ENCODE measurements at places on chromosomes 11 and 22.
A peak's percentile ranks its signal among the peaks of the same experiment; 100 is the strongest.

GRCh38 chr11:96215110-96215782, 127.7 kb downstream of the MAML2 start:
- peak; percentile 37 for DNase-seq

GRCh38 chr11:118144301-118145268, 8.0 kb downstream of the SCN4B start:
- DNase-seq = no peak

DNA sequence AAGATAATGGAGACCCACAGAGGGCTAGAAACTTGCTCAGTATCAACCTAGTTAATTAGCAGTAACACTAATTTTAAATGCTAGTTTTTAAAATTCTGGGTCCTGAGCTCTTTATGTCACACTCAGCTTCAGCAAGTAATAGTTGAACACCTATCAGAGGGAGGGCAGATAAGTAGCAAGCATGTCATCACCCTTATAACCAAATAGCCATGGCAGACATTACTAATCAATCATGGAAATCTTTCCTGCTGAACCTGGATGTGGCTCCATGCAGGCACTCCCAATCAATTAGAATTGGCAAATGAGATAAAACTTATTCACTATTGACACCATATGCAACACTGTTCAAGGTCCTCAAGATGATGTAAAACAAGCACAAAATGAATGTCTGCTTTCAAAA, 111.5 kb upstream of the SEZ6L start:
- DNase-seq = no peak

DNA sequence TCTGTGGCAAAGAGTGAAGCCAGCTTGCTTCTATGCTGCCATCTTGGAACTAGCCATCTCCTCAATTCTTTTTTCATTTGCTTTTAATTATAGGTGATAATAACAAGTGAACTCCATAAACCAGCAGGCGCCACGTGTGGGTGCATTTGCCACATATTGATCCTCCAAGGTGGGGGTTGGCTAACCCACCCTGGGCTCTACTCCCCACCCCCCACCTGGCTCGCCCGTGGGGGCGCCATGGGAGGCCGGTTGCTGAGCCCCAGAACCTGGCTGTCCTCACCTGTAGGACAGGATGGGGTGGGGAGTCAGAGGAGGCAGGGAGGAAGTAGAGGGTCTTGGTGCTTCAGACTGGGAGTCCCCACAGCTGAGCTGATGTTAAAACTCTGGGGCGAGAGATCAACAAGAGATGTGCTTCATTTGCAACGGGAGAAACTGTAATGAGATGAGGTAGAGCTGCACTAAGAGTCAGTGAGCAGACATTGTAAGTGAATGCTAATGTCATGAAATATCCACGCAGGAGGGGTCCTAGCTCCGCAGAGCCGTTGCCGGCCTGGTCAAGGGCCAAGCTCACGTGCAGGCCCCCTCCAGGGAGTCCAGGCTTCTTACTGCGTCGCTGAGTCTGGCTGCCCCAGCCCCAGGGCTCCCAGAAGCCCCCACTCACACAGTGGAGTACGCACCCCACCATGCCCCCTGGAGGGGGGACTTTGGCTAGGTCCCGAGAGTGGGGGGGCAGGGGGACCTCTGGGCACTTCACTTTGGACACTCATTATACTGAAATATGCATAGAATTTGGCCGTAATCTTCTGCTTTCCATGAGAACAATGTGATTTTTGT, 59.4 kb downstream of the BRD1 start:
- no peak for DNase-seq

DNA sequence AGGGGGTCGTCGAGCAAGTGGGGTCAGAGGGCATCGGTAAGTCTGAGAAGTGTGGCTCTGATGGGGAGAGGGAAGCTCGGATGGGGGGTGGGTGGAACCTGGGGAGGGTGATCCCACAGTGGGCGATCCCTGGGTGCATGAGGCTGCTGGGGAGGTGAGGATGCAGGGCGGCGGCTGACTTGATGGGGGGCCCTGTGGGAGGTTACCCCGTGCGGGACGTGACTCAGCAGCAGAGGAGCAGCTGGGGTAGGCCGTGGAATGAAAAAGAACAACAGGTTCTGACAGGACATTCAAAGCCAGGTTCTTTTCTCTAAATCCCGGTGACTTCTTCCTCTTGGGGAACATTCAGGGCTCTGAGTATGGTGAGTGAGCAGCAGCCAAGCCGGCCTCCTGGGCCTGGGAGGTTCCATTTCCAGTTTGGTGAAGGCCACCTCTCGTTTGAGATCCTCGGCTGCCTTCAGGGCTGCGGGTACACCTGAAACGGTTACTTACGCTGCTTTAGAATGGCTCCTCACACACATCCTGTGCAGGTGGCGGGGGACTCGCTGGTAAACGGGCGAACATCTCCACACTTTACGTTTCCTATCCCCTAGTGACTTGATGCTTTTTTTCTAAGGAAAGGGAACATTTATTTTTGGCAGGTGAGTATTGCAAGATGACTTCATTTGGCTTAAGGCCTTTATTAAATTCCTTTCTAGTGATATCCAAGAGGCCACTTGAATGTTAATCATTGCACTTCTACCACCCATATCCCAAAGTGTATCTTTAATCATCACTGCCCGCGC, 278.2 kb downstream of the TBC1D22A start:
- no peak for DNase-seq

DNA sequence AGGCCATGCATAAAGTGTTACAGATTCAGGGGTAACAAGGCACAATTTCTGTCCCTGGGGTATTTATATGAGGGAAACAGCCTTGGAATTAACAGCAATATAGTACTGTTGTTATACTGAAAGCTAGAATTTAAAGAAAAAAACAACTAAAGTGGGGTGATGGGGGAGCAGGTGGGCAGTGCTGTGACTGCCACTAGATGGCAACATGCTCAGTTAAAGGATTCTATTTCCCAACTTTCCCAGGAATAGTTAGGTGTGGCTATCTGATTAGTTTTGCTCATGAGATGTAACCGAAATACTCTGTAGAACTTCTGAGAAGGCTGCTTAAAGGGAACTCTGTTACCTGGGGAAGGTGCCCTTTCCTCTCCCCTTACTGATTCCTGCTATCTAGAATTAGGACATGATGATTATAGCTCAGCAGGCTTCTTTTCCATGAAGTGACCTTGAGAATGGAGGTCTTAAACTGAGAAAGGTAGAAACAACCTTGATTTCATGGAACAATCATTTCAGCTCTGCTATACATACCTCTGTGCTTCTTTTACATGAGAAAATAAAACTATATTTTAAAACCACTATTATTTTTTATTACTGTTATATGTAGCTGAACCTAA, 102.6 kb downstream of the RELT start:
- DNase-seq = no peak

All from activated CD4-positive, alpha-beta T cell treated with anti-CD3 and anti-CD28 coated beads, Interleukin-2, amount 10 ng/mL, durations not matched to agents 7 days and 5 days (primary cell).